NCI-H1092 (cell line): ENCODE measurements at places on chromosomes 7 and 10.

DNA sequence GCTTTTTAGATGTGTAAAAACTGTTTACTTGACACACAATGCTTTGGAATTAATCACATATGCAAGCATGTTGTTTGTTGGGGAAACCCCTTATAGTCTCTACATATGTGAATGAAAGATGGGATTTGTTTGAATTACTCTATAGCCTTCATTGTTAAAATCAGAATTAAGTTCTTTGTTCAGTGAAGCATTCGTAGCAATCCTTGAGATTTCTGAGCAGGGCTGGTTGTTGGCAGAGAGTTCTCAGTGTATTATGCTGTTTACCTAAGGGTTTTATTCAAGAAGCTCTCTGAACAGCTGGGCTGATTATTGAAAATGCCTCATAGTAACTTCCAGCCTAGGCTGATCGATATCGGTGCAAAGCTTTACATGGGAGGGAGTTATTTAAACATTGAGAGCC, 190.9 kb downstream of the VTI1A start:
- no peak for DNase-seq

- DNase-seq = no peak
Observed at GRCh38 chr7:103962070-103962469, 27.4 kb downstream of the RELN start.

GRCh38 chr7:5354460-5355232, 69.0 kb downstream of the TNRC18 start:
- DNase-seq = no peak

DNA sequence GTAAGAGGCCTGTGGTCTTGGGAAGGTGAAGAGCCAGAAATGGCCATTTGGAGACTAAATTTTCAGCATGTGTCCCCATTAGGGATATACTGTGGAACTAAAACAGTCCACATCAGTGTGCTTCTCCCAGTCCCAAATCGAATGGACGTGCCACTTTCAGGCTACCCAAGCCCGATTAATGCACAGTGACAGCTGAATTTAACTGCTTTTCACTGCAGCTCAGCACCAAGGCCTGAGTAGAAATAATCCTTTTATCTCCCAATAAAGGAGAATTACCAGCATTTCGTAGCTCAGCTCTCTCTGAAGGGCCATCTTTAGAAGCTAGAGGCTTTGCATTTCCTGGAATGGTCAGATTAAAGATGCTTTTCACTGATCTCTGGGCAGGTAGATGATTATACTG, 183.3 kb downstream of the NPSR1 start:
- no peak for DNase-seq

- DNase-seq = no peak
Observed at GRCh38 chr7:152664636-152665035, 11.3 kb downstream of the XRCC2 start.

GRCh38 chr10:69855346-69856111, 53.8 kb downstream of the COL13A1 start:
- DNase-seq = no peak

DNA sequence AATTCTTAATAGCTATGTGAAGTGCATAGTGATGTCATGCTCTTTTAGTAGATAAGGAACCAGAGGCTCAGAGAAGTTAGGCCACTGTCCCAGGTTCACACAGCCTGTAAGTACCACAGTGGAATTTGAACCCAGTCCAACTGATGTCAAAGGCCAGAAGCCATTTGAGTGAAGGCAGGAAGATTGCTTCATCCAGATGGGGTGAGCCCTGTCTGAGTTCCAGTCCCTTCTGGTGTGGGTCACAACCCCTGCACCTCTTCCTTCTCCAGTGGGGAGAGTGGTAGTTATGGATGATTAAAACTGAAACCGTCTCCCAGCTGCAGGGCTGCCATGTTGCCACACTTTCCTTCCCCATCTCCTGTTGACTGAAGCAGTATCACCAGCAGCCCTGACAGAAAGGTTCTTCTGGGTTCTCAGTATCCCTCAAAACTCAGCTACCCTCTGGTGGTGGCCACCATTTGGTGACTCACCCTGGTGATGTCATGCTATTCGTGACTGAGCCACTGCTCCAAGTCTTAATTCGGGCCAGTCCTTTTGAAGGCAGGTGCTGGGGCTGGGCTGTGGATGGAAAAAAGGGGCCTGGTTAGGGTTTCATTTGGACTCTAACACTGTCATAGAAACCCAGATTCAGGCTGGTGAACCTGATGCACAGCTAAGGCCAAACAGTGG, 1.5 kb upstream of the C10orf95 start:
- no peak for DNase-seq

DNA sequence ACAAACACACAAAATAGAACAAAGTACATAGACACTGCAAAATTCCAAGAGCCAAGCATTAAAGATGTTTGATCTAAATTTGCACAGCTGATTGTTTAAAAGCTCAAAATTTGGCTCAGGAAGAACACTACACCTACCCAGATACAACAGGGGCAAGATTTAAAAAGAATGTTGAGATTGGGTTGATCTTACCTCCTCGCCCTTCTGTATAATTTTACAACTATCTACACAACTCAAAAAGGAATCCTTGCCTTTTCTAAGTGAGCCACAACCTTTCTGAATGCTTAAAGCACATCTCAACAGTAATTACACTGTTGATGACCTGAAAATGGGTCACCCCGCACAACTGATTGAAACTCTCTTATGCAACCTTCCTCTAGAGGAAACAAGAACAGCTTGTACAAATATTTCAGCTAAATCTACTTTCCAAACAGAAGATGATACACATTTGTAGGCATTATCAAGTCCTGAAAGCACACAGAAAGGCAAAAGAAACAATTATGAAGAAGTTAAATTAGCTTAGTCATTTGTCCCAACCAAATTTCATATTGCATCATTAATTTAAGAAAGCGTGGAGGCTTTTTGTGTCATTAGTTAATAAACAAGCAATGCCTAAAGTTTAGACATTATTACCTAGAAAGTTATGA, 75.5 kb downstream of the UBE2H start:
- no peak for DNase-seq

DNA sequence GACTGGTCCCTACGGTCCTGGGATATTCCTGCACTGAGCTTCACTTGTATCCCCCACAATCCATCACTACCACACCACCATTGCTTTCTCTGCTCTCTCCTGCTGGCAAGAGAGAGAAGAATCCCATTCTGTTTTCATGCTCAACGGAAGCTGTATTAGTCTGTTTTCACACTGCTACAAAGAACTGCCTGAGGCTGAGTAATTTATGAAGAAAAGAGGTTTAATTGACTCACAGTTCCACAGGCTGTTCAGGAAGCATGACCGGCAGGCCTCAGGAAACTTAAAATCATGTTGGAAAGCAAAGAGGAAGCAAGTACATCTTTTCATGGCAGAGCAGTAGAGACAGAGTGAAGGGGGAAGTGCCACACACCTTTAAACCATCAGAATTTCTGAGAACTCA, 260.4 kb upstream of the LYZL1 start:
- no peak for DNase-seq

DNA sequence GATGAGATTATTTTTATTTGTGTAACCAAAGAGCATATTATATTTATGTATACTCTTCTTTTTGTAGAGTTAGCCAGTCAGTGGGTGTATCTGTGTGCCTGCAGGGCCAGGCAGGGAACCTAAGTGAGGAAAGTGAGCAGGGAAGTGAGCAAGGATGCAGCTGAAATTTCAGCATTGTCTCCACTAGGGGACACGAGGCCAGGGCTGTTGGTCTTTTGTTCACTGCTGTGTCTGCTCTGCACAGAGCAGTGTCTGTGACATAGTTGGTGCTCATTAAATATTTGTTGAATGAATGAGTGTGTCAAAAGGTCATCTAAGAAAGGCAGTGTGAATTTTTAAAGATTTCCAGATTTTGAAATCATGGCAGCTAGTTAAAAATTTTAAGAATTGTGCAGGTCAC, 51.8 kb downstream of the SUGCT start:
- no peak for DNase-seq

GRCh38 chr7:135716677-135717238, 11.2 kb downstream of the SLC13A4 start:
- DNase-seq = peak; percentile 56
